T-cell (primary cell): ENCODE measurements at places on chromosomes 6 and 20.

DNA sequence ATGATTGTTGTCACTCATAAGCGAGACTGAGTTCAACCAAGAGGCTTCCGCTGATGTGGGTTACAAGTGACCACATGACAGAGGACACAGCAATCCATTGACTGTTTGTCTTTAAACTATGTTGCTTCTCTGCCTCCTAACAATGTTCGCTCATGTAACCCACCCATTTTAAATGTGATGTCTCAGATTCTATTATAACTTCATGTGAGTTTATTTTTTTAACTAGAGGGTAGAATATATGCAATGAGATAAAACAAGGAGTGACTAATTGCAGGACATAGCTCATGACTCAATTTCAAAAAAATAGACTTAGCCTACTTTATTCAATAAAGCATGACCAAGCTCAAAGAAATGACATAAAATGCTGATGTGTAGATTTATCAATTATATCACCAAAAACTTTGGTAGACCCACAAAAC is 119.2 kb upstream of the SASH1 start:
- DNase-seq = no peak

DNA sequence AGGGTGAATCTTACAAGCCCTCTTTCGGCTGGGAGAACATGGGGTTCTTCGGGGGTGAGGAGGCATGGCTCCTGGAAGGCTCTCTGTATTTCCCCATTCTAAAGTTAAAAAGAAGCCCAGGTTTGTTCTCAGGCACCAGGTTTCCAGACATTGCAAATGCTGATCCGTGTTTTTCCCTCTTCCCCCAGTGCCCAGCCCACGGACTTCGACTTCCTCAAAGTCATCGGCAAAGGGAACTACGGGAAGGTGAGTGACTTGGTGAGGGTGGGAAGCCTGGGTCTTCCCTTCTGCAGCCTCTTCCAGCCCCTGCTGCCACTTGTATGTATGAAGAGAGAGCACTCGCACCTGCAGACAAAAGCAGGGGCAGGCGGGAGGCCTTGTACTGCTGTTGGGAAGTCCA is 8.7 kb downstream of the SGK2 start:
- no peak for DNase-seq

DNA sequence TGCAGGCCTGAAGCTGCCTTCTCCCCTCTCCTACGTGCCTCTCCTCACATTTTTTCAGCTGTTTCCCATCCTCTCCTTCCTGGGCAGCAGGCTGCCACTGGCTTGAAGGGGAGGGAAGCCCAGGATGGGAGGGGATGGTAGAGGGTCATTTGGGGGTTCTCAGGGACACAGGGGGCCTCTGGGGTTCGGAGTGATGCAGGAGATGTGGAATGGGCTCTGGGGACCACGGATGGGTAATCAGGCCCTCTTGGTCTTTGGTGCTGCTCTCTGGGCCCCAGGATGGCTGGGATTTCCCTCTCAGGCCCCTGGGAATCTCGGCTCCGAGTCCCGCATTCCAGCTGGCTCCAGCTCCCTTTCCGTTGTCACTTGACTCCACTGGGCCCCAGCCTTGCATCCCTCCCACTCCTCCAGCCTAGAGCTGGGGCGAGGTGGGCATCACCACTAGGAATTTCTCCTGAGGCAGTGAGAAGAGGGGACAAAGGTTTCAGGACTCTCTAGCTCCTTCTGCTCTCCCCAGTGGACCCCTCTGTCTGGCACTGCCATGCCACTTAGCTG is 2.0 kb upstream of the DDR1 start:
- no peak for DNase-seq

DNA sequence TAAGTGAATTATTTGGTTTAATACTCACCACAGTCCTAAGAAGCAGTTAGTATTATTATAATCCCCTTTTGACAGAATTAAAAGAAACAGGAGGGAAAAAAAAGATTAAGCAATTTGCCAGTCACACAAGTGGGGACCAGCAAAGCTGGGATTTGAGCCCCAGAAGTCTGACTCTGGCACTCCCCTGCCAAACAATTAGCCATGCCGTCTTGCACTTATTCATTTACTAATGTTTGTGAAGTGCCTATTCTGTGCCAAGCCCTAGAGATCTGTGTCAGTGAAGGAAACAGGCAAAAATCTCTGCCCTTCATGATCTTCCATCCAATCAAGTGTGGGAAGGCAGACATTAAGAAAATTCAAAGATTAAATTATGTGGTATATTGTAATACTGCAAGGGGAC is 126.0 kb upstream of the TOP1 start:
- no peak for DNase-seq

DNA sequence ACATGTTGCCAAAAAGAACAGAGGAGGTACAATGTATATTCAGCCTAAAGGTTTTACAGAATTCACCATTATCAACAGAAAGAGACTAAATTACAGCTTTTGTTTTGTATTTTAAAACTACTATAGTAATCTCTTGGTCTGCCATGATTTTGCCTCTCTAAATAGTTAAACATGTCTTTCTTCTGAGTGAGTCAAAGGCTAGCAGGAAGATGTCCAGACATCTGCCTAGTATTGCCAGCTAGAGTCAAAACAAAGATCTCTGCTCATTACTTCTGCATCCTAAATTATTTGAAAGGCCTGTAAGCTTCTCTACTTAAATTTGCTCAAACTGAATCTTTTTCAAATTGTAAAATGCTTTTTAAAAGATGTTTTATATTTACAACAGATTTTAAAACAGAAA is 8.8 kb downstream of the ASF1A start:
- DNase-seq = no peak

- no peak for DNase-seq
Observed at GRCh38 chr20:58498470-58499068, 16.6 kb downstream of the APCDD1L start.

- DNase-seq = no peak
Observed at GRCh38 chr6:29547573-29547972, 12.0 kb downstream of the UBD start.

DNA sequence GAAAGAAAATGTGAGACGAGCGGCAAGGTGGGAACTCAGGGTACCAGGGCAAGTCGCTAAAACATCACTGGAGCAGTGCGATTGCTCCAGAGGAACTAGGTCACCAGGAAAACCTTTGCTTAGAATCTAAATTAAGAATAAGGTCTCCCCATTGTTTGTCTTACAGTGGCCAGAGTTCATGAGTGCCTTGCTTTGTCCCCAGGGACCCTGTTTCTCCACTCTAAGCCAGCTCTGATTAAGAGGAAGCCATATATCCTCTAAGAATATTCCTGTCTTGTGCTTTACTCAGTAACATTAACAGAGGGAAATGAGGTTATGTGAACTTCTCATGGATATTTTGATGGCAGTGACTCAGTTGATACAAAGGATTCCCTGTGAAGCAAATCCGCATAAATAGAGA is 305.8 kb downstream of the CD83 start:
- DNase-seq = no peak

- DNase-seq = no peak
Observed at GRCh38 chr6:108955329-108955949, 107.2 kb downstream of the ARMC2 start.

DNA sequence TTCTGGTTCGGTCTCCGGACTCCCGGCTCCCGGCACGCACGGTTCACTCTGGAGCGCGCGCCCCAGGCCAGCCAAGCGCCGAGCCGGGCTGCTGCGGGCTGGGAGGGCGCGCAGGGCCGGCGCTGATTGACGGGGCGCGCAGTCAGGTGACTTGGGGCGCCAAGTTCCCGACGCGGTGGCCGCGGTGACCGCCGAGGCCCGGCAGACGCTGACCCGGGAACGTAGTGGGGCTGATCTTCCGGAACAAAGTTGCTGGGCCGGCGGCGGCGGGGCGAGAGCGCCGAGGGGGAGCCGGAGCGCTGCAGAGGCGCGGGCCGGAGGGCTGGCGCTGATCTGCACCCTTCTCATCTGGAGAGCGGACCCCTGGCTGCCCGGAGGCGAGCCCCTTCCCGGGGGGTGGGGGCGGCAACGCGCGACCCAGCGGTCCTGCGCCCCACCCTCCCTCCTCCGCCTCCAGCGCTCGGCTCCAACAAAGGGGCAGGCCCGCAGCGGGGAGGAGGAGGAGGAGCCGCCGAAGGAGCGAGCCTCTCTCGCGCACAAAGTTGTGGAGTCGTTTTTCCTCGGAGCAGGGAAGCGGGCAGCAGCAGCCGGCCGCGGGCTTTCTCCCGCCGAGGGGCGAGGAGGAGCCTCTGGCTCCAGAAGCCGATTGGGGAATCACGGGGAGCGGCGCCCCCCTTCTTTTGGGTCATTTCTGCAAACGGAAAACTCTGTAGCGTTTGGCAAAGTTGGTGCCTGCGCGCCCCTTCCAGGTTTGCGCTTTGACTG is at the start of gene UTRN:
UTRN (plus strand) TSS at position 553 of the 765 bp plus-strand sequence. CDS start 6,494 bp downstream, outside the sequence.
- peak; percentile 6 for DNase-seq

GRCh38 chr6:5030596-5031136 is 26.8 kb upstream of the RPP40 start:
- peak; percentile 68 for DNase-seq

GRCh38 chr6:15090145-15090579 is 155.7 kb upstream of the JARID2 start:
- DNase-seq = no peak

DNA sequence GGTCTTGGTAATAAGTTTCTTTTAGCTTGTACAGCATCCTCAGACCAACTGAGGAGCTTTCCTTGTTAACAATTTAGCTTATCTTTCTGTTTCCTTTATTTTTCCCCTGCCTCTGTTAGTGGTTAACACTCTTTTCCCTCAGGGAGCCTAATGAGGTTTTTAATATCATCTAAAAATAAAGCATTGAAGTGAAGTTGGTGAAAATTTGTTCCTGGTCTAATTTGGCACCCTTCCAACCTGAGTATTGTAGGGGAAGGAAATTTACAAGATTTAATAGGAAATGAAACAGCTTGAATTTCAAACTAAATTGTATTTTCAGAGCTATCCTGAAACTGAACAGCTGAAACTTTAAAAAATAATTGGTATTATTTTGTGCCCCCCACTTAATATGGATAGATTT is 28.1 kb upstream of the VAPB start:
- DNase-seq = no peak

GRCh38 chr20:13717631-13718044 is 67.1 kb downstream of the ESF1 start:
- DNase-seq = no peak

DNA sequence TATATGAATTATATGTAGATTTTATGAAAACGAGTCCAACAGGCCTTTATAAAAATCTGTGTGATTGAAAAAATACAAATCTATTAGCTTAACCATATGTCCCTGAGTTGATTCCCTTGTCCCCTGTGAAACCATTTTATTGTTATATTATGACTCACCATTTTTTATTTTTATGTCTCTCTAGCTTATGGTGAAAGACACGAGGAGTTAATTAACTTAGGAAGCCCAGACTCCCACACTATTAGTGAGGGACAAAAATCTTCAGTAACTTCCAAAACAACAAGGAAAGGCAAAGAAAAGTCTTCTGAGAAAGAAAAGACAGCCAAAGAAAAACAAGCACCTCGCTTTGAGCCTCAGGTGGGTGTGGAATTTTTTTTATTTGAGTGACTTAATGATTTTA is 183.1 kb downstream of the ADGB start:
- DNase-seq = no peak

- no peak for DNase-seq
Observed at GRCh38 chr6:165837948-165838745, 175.1 kb upstream of the PDE10A start.

- peak; percentile 62 for DNase-seq
Observed at GRCh38 chr6:27753668-27754407, 158.4 kb downstream of the OR2B2 start.

- no peak for DNase-seq
Observed at GRCh38 chr6:73640179-73640750, 13.5 kb downstream of the SLC17A5 start.

DNA sequence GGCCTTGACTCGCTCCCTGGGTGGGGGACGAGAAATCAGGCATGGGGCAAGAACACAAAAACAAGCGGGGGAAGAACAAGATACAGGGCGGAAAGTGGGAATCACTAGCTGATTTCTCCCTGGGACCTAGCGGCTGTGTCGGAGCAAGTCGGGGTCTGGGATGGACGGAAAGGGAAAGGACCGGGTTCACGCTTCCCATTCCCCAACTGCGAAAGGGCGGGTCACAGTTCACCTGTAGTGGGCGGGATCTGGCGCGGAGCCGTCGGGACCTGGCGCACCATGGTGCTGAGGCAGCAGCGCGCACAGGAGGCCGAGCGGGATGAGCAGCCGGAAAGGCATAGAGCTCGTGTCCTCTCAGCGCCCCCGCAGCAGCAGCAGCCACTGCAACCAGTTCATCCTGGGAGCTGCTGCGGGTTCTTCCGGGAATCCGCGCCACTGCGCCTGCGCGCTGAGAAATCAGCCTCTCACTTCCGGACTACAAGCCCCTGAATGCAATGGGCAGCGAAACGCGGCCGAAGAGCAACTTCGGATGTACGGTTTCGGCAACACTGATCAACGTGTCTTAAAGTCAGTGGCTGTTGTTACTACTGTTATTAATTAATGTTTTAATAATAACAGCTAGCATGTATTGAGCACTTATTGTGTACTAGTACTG is at the start of gene EDEM2:
EDEM2 (minus strand) TSS at position 417 of the 655 bp plus-strand sequence; CDS start at position 339, 78 bp downstream.
- peak; percentile 92 for DNase-seq

- no peak for DNase-seq
Observed at GRCh38 chr20:15921930-15922329, 651.3 kb downstream of the KIF16B start.

GRCh38 chr6:128464790-128465189 is 55.6 kb downstream of the PTPRK start:
- no peak for DNase-seq

DNA sequence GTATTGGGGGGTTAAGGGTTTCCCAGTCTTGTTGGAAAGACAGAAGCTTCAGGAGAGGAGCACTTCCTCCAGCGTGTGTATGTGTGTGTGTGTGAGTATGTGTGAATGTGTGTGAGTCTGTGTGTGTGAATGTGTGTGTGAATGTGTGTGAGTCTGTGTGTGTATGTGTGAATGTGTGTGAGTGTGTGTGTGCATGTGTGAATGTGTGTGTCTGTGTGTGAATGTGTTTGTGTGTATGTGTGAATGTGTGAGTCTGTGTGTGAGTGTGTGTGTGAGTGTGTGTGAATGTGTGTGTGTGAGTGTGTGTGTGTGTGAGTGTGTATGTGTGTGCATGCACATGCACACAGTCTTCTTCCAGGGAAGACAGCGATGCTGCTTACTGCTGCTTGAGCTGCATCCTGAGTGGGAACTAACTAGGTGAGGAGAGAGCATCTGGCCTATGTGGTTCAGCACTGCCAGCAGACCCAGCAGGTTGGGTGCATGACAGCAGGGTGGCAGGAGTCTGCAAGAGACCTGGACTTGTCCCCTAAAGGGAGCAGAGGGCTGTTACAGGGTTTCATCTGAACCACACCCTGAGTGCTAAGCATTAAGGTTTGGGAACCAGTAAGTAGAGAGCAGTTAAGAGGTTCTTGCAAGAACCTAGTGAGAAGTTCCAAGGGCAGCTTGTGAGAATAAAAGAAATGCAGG is 22.7 kb upstream of the CCND3 start:
- DNase-seq = no peak

DNA sequence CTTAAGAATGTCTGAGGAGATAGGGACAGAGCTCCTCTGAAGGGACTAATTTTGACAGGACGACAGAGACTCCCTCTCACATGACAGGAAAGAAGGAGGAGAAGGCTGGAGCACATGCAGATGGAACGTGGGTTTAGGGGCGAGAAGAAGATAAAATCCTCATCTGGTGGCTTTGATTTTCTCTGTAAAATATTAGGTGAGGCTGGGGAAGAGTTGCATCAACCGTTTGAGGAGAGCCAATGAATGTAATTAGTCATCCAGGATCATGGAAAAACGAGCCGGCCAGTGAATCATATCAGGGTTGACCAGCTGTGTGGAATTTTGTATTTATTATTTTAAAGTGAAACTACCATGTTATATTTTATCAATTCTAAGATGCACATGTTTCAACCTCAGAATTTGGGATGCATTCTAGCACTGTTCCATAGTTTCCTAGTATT is 46.9 kb upstream of the ADGRF4 start:
- DNase-seq = no peak
